Spinal cord (tissue), 10 donors: ENCODE measurements at places on chromosomes 16 and 17. TPM values are rescaled to one million over a fixed set of nuclear protein-coding genes. Genes with fewer than 3 reads are reported as not detected.

Gene ZFHX3
- 10.7 TPM for total RNA-seq

Gene LCMT1
- 49.0 TPM for total RNA-seq

Gene TUBG1
- 42.9 TPM for total RNA-seq

Gene TSPAN10
- total RNA-seq: 0.69 TPM

Gene PPM1E
- 10.9 TPM for total RNA-seq

Gene NOB1
- 10.8 TPM for total RNA-seq

Gene C1QTNF8
- total RNA-seq: 0.17 TPM

Gene TBKBP1
- total RNA-seq: 11.5 TPM

Gene DNAAF1
- 20.1 TPM for total RNA-seq

Gene CCDC200
- not detected for total RNA-seq

Gene NOD2
- total RNA-seq: 0.79 TPM

Gene CHD9NB
- 2.5 TPM for total RNA-seq

Gene KRTAP9-8
- total RNA-seq: not detected

Gene ZG16B
- 2.4 TPM for total RNA-seq

Gene GDPD3
- 4.8 TPM for total RNA-seq

Gene GPRC5B
- total RNA-seq: 72.8 TPM

Gene NHERF1
- 54.3 TPM for total RNA-seq

Gene KRTAP3-1
- total RNA-seq: not detected

Gene ADGRG3
- 3.6 TPM for total RNA-seq

Gene EPN2
- 55.6 TPM for total RNA-seq

Gene GGT6
- total RNA-seq: not detected

Gene ARL4D
- 13.3 TPM for total RNA-seq

Gene DNAAF8
- 1.2 TPM for total RNA-seq

Gene CBFA2T3
- total RNA-seq: 1.2 TPM

Gene KRTAP1-1
- total RNA-seq: not detected

Gene KCNH4
- total RNA-seq: 0.30 TPM

Gene VMO1
- total RNA-seq: 0.99 TPM

Gene CCL22
- total RNA-seq: 0.10 TPM

Gene SLC12A3
- total RNA-seq: 0.11 TPM

Gene TEKT1
- total RNA-seq: 18.6 TPM

Gene SULT1A2
- 2.8 TPM for total RNA-seq

Gene GPR179
- 3.2 TPM for total RNA-seq

Gene GH1
- total RNA-seq: 5.5 TPM

Gene CNTNAP4
- 56.0 TPM for total RNA-seq

Gene ADAD2
- 0.20 TPM for total RNA-seq

Gene PLXDC1
- total RNA-seq: 10.1 TPM

Gene EPOP
- 1.7 TPM for total RNA-seq

Gene HOXB5
- total RNA-seq: 4.2 TPM

Gene SLC6A2
- total RNA-seq: 0.89 TPM

Gene CCL4L2
- 10.4 TPM for total RNA-seq

Gene TP53TG3F
- total RNA-seq: not detected

Gene TRAF4
- 56.3 TPM for total RNA-seq

Gene TAOK1
- 65.8 TPM for total RNA-seq

Gene TPSD1
- not detected for total RNA-seq
